ENCODE measurements at places on chromosomes 6 and 20.

GRCh38 chr20:652615-653109 lies 338 bp downstream of the SRXN1 start:
- peak; percentile 39 for DNase-seq

DNA sequence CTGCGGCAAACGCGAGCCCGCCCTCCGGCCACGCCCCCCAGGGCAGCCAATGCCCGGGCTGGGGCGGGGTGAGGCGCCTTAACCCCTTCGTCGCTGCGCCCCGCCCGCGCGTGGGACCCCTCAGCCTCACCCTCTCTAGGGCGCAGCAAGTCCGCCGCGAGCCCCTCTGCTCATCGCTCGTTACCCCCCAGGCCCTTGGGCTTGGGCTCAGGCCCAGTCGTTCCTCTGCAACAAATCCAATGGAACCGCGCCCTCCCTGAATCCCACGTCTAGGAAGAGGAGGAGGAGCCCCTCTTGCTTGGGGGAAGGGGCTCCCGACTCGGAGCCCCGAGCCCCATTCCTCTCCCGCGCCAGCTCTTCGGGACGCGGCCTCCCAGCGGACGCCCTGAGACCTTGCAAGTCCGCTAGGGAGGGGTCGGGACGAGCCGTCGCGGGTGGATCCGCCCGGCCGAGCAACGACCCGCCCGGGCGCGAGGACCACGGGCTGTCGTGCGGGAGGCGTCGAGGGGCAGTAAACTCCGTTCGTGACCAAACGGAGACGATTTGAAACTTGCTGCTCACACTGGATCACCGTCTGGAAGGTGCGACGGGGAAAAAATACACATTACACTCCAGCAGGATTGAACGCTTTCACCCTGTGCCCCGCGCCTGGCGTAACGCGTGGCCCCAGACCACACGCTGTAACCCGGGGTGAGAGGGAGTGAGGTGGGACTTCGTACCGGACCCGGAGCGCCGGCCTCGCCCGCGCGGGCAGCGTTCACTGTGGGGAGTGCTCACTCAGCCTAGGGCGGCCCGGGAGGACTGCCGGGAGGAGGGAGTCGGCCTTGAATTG lies 477 bp upstream of the LZTS3 start:
- peak; percentile 81 for DNase-seq

DNA sequence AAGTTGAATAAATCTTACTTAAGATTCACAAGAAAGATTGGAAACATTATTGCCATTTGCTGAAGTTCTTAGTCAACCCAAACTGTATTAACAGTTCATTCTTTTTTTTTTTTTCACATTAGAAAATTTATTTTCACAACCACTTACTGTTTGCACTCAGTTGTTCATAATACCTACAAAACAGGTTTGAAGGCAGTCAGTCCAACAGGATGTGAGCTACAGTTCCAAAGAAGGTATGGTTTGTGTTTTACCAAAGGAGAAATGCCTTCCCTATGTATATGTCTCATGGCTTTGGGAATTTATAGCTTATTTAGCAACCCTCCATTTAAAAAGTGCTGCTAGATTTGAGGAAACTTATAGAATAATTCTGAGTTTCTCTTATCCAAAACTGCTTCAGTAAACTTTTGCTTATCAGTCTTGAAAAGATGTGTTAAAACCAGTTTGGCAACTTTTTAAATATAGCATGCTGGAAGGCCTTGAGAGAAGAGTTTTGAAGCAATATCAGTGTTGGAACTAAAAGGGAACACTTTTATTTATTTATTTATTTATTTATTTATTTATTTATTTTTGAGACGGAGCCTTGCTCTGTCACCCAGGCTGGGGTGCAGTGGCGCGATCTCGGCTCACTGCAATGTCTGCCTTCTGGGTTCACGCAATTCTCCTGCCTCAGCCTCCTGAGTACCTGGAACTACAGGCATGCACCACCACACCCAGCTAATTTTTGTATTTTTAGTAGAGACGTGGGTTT lies 46.8 kb upstream of the RREB1 start:
- no peak for DNase-seq

DNA sequence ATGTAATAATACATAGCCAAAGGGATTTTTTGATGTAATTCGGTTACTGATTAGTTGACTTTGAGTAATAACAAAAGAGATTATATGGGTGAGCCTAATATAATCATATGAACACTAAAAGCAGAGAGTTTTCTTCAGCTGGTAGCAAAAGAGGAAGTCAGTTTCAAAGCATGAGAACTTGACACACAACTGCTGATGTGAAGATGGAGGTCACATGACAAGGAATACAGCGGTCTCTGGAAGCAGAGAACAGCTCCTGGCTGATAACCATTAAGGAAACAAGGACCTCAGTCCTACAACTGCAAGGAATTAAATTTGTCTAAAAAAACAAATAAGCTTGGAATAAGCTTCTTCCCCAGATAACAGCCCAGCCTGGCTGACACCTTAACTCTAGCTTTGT lies 154.5 kb upstream of the PRND start:
- no peak for DNase-seq

DNA sequence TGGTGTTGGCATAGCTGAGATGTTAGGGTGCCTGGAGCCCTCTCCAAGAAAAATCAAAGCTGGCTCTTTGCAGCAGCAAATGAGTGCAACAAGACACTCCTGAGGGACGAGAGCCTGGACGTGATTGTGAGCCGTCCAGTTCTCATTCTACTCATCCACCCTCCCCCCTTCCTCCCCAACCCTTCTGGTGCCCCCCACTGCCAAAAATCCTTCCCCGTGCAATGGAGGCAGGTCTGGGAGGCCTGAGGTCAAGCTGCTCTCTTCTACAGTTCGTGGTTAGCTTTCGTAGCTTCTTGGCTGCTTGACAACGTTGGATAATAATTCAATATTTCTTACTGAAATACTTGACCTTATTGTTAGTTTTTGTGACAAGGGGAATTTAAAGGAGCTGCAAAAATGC lies 185.3 kb upstream of the SUPT3H start:
- no peak for DNase-seq

DNA sequence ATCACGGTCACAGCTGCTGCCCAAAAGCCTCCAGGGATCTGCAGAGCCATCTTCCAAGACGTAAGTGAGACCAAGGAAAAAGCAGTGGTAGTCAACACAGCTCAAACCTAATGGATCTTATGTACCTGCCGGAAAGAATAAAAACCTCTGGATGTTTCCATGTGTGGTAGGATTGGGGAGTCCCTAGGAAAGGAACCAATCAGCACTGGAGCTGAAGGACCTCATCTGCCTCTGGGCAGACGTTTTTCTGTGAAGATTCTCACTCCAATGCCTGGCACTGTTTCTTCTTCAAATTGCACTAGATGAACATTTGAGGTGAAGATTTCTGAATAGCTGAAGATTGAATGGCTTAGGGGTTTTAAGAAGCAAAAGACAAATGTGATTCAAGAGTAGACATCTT lies at the start of gene HLA-DQB2:
Gene HLA-DQB2, minus strand, starts transcription at position 112 of the 400 bp plus-strand sequence. Its CDS starts 62 bp downstream, at position 50.
- no peak for DNase-seq

- no peak for DNase-seq
Measured at GRCh38 chr6:2783188-2783963, 18.2 kb downstream of the WRNIP1 start.

DNA sequence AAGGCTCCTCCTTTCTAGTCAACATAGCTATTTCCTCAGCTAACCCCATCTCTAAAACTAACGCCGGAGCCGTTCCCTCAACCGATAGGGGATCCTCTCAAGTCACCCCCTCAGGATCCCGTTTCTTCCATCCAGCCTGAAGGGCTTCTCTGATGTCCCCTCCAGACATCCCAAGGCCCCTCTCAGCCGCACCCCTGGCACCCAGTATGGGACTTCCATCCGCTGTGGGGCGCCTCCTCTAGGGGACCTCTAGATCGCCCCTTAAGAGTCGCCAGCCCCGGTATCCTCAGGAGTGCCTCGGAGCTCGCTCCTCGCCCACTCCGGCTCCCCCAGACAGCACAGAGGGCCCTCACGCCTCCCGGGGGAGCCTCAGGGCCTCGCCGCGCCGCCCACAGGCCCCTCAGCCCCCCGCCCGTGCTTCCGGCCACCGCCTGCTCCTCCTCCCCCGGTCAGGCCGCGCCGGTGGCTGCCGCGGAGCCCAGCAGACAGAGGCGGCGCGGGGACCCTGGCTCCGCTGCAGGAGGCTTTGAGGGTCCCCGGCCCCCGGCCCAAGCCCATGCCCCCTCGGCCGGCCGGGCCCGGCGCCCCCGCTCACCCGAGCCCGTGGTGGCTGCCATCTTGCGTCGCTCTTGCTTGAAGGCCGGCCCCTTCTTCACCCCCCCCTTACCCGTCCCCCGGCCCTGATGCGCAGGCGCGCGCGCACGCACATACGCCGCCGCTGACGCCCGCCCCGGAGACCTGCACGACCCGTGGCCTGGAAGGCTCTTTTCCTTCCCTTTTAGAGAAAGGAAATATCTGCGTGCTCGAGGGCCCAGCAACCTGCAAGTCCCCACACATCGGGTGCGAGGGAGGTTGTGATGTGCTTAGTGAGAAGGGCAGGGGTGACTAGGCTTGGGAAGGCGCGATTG lies at the start of gene UBE2V1:
Gene UBE2V1, minus strand, starts transcription at position 639 of the 908 bp plus-strand sequence. Its CDS starts 22 bp downstream, at position 617.
- peak; percentile 86 for DNase-seq

DNA sequence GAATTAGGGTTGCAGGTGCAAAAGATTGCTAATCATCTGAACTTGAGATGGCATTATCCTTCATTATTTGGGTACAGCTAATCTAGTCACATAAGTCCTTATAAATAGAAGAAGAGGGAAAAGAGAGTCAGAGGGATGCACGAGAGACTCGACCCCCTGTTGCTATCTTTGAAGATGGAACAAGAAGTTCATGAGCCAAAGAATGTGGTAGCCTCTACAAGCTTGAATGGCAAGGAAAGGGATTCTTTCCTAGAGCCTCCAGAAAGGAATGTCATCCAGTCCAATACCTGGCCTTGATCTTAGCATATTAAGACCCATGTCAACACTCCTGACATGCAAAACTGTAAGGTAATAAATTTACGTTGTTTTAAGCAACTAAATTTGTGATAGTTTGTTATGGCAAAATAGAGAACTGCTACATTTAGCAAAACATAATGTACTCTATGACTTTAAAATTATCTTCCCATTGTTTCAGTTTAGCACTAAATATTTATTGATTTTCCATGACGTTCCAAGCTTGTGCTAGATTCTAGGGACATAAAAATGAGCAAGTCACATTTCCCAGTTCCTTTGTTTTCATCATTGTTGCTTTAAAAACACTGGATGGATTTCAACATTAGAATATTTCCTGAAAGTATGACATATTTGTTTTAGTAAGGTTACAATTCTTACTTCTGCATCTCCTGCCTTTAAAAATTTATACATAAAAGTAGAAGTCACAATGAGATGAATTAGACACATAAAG lies 12.7 kb downstream of the MANEA start:
- no peak for DNase-seq

- no peak for DNase-seq
Measured at GRCh38 chr6:137874204-137875057, 7.4 kb downstream of the TNFAIP3 start.

DNA sequence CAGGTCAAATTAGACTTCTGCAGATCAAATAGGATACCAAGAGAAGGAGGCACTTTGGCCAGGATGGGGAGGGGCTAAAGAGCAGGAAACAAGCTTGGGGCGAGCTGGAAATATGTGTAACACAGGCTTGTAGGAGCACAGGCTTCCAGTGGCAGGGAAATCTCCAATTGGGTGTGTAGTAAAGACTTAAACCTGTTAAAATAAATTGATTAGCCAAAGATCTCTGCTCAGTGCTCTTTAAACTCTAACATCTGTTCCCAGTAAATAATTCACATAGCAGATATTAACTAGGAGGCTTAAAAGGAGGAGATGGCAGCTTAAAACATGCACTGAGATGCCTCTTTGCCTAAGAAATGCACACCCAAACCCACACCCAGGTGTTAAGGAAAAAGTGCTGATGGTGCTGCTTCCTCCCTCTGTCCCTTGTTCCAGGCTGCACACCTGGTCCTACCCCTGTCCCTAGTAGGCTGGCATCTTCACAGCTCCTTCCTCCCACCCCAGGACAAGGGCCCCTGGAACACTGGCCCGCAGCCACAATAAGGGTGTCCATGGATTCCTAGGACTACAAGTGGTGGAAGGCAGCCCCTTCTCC lies 93.5 kb upstream of the MLN start:
- DNase-seq = no peak

- no peak for DNase-seq
Measured at GRCh38 chr6:4474810-4475209, 301.4 kb upstream of the CDYL start.

DNA sequence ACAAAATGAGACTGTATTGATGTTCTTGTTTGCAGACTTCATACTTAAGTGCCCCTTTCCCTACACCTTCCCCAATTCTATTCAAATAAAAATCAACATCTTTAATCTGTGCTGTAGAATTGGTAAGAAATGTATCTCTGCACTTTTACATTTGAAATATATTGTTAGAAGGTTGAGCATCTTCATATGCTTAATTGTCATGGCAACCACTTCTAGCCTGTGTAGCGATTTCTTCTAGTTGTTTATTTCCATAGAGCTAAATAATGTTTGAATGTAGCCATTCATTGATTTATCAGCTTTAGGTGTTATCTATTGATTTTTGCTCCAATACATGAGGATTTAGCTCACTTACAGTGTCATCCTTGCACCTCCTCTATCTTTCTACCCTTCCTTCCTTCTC lies 37.7 kb upstream of the ZNFX1 start:
- no peak for DNase-seq

- peak; percentile 62 for DNase-seq
Measured at GRCh38 chr6:28258877-28259777, at the start of gene NKAPL. Gene NKAPL (plus strand): TSS chr6:28259297. CDS start chr6:28259372, 75 bp downstream.

- DNase-seq = no peak
Measured at GRCh38 chr20:48926821-48927220, 5.3 kb downstream of the ARFGEF2 start.

- peak; percentile 81 for DNase-seq
Measured at GRCh38 chr6:121639021-121639420, 203.6 kb downstream of the GJA1 start.

DNA sequence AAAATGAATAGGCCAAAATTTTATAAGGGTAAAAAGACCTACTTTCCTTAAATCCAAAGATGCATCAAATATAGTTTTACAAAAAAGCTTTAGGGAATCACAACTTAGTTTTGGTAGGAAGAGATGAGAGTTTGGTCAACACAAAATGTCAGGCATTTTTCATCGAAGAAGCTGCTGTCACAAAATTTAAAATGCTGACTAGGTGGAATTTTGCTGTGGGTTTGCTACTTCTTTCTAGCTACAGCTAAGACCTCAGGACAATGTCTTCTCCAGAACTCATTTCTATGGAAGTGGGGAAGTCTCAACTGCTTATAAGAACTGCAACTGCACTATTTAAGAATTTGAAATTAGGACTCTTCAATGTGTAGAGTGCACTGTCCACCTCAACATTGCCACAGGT lies 351.1 kb downstream of the HAO1 start:
- DNase-seq = no peak

GRCh38 chr6:161679980-161680538 lies 406.2 kb upstream of the AGPAT4 start:
- DNase-seq = no peak

Measured in fibroblast of skin of back (primary cell).